Central memory CD4-positive, alpha-beta T cell (primary cell): ENCODE measurements at places on chromosomes 6 and 20.

GRCh38 chr6:10945845-10946244, 59.0 kb downstream of the SYCP2L start:
- DNase-seq = no peak

DNA sequence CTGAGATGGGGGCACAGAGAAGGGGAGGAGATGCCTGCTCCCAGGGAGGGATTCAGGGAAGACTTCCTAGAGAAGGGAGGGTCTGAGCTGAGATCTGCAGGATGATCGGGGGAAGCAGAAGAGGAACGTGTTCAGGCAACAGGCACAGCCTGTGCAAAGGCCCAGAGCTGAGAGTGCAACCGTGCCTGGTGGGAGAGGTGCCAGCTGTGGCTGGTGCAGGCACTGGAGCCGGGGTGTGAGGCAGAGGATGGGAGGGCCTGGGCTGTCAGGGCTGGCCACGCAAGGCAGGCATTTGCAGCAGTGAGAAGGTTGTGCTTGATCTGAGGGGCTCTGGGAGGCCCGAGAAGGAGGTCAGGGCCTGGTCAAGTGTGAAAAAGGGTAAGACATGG, 27.7 kb downstream of the PTGIS start:
- no peak for DNase-seq

- no peak for DNase-seq
Observed at GRCh38 chr20:12466915-12467314, 541.9 kb upstream of the SPTLC3 start.

- no peak for DNase-seq
Observed at GRCh38 chr6:14925699-14926026, 320.2 kb upstream of the JARID2 start.

GRCh38 chr20:20454850-20455627, 87.1 kb downstream of the INSM1 start:
- DNase-seq = no peak

- no peak for DNase-seq
Observed at GRCh38 chr20:51111290-51111689, 88.4 kb upstream of the KCNG1 start.

DNA sequence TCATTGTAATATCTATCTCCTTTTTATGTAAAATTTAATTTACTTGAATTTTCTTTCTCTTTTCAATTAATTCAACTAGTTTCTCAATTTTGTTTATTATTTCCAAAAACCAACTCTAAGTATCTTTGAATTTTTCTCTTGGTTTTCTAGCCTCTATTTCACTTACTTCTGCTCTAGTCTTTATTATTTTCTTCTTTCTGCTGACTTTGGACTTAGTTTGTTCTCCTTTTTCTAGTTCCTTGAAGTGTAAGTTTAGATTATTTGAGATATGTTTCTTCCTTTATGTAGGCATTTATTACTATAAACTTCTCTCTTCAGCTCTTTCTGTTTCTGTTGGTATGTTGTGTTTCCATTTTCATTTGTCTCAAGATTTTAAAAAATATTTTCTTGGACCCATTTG, 70.8 kb downstream of the TNFAIP3 start:
- no peak for DNase-seq

- DNase-seq = no peak
Observed at GRCh38 chr6:54111341-54112045, at the start of gene MLIP. TSS of gene MLIP (plus strand) at chr6:54111443. CDS start at chr6:54111480, 37 bp downstream.

GRCh38 chr20:20333866-20334265, 34.0 kb upstream of the INSM1 start:
- DNase-seq = no peak

GRCh38 chr6:131635384-131636340, 1.4 kb upstream of the ENPP3 start:
- no peak for DNase-seq

- DNase-seq = no peak
Observed at GRCh38 chr6:108168501-108169463, 3.0 kb downstream of the NR2E1 start.

DNA sequence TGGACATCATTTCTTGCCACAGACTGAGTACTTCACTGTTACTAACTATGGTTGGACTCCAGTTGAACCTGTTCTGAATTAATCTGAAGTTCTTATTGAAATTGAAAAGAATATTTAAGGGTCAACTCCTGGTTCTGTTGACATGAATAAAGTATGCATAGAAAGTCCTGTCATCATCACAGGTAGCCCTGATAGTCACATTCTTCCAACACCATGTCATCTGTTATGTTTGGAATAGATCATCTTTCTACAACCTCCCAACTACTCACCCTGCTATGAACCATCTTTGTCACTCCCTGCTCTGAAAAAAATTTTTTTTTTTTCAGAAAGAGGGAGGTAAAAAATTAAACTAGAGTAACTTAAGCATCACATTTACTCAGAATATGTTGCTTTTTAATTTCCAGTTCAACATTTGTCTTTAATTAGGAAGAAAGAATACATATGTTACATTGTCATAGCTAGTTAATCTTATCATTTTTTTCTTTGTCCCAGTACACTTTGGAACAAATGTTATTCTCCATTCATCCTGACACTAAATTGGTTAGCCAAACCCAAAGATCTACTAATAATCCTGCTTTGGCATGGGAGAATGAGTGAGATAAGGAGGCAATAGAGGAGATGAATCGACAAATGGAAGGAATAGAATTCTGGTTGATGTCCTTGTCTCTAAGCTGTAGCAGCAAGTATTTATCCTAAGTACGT, 775.1 kb upstream of the NRSN1 start:
- no peak for DNase-seq
